GDM1 (cell line): ENCODE measurements at places on chromosomes 16 and 17.

DNA sequence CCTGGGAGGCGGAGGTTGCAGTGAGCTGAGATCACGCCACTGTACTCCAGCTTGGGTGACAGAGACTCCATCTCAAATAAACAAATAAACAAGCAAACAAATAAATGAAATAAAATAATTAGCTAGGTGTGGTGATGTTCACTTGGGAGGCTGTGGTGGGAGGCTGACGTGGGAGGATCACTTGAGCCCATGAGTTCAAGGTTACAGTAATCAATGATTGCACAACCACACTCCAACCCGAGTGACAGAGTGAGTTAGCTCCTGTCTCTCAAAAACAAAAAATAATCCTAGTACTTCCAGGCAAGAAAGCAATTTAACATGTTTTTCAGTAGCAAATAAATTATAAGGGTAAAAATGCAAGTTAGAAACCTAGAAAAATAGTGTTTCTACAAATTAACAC is 26.4 kb downstream of the CFDP1 start:
- no peak for DNase-seq

GRCh38 chr17:40980117-40980516 is 4.0 kb downstream of the KRT40 start:
- no peak for DNase-seq

DNA sequence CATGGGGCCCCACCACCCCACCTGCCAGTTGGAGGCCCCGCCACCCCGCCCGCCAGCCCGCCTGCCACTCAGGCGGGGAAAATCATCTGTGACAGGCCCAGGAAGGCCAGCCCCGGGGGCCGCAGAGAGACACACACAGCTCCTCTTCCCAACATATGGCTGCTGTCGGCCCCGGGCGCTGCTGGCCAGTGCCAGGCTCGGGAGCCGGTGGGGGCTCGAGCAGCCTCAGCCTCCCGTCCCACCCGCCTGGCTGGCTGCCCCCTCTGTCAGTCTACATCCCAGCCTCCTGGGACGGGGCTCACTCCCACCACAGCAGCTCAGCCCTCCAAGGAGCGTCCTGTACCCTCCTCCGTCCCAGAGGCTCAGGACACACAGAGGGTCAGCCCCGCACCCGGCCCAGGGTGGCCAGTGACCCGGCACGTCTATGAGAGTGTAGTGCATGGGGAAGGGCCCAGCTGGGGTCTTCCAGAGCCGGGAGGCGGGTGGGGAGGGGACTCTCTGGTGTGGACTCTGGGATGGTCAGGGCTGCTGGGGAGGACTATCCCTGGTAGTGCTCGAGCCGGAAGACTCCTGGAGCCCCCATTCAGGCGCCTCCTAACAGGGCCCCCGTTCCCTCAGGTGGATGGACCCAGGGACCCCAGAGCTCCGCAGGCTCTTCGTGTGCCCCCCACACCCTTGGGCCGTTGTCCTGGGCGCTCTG is 3.6 kb upstream of the PRR35 start:
- no peak for DNase-seq

DNA sequence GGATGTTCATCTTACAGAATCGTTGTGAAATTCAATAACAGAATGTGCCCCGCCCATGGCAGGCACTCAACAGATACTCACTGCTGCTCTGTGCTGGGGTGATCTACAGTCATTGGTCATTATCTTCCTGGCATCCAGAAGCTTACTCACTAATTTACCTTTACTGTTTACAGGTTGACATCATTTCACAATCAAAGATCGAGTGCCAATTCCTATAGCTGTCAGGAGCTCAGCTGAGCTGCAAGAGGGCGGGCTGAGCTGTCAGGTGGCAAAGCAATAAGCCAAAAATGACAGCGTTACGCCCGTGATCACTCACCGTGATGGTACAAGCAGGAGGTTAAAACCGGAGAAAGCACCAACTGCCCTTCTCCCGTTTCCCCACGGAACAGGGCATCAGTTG is 51.2 kb downstream of the LITAF start:
- DNase-seq = no peak

- DNase-seq = no peak
Measured at GRCh38 chr16:83040174-83040573, 413.4 kb downstream of the CDH13 start.

GRCh38 chr17:45997624-45998023 is 1.4 kb upstream of the STH start:
- no peak for DNase-seq
